ENCODE measurements at places on chromosomes 6 and 20.
A peak's percentile ranks its signal among the peaks of the same experiment; 100 is the strongest.

GRCh38 chr6:47308198-47308517 is 1.5 kb downstream of the TNFRSF21 start:
- DNase-seq: no peak

GRCh38 chr20:52226370-52226769 is 34.8 kb upstream of the ZFP64 start:
- no peak for DNase-seq

- no peak for DNase-seq
Observed at GRCh38 chr6:143233554-143234285, 173.0 kb downstream of the AIG1 start.

GRCh38 chr20:14710951-14711350 is 373.5 kb upstream of the FLRT3 start:
- DNase-seq: no peak

DNA sequence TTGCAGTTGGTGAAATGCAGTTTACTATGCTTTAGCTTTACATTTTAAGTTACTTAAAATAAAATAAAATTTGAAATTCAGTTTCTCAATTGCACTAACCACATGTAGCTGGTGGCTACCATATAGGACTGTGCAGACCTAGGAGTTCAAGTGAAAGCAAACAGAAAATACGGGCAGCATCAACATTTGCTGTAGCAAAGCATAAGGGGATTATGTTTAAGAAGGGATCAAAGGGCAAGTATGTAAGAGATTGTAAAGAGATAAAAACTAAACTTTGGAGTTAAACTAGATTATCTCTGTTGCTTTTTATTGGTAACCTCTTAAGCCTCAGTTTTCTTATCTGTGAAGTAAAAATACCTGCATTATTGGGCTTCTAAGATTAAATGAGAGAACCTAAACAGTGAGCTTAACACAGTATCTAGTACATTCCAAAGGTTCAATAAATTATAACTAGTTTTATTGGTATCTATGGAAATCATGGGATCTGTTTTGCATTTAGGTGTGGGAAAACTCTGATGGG is 81.2 kb downstream of the SPTLC3 start:
- no peak for DNase-seq

- DNase-seq: peak; percentile 93
Observed at GRCh38 chr20:1830240-1830639, 65.0 kb upstream of the SIRPA start.

DNA sequence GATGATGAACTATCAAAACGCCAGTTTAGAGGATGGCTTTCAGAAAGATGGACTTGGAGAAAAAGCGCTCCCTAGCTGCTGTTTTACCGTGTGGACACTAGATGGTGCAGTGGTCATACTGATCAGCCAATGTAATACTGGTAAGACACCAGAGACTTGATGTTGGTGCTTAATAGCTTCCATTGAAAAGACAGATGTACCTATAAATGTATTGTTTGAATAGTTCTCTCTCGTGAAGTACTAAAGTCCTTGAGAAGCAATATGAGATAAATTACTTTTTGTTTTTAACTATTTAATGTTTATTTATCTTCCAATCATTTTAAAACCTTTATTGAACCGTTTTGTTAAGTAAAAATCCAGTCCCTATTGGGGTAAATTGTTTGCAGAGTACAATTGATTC is 63.9 kb upstream of the FUCA2 start:
- peak; percentile 53 for DNase-seq

- peak; percentile 8 for DNase-seq
Observed at GRCh38 chr6:126657561-126658175, 317.8 kb downstream of the CENPW start.

Data from skeletal muscle cell (primary cell).